ENCODE measurements at places on chromosomes 12 and 14. TPM values are rescaled to one million over a fixed set of nuclear protein-coding genes. Genes with fewer than 3 reads are reported as not detected.

Gene HOXC6
- total RNA-seq: 0.70 TPM

Gene CD163
- 33.2 TPM for total RNA-seq

Gene NPAS3
- 1.7 TPM for total RNA-seq

Gene RHEBL1
- not detected for total RNA-seq

DNA sequence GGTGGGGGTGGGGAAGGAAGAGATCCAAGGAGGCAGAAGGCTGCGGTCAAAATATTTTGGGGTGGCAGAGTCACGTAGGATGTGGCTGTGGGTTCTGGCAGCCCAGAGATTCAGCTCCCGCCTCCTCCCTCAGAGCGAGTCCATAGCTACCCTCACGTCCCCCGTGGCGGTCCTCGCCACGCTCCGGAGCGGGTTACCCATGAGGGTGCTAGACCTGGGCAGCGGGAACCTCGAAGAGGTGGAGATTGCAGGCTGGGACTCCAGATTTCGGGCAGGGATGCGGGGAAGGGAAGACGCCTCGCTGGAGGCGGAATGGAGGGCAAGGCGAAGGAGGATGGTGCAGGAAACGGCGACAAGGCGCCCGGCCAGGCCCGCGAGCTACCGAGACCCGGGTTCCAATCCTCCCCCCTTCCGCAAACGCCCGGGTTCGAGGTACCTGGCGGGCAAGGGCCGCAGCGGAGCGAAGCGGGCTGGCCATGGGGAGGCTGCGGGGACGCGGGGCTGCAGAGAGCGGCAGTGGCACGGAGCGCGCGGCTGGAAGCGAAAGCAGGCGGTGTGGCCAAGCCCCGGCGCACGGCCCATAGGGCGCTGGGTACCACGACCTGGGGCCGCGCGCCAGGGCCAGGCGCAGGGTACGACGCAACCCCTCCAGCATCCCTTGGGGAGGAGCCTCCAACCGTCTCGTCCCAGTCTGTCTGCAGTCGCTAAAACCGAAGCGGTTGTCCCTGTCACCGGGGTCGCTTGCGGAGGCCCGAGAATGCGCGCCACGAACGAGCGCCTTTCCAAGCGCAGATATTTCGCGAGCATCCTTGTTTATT is 46.2 kb downstream of the BCAT1 start:
- H3K27ac ChIP-seq: peak overlapping the region; percentile 47
- peak overlapping the region; percentile 36 for H3K4me3 ChIP-seq
- H3K27me3 ChIP-seq: no peaks in the 10 kb centered on the region
- no peaks in the 10 kb centered on the region for H3K4me1 ChIP-seq

DNA sequence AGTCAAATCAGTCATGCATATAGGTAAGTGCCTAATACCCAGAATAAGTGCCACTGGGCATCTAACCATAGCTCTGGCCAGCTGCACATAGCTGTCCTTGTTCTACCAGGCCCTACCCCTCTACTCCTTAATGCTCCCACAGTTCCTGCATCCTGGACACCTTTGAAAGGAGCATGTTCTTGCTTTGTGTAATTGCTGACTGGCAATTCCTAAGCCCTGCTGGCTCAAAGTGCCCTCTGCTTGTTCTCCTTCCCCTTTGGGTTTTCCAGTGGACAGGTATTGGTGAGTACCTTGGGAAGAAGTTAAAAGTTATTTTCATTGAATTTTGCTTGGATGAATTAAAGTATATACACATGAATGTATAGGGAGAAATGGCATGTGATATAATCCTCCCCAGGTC is 516.4 kb downstream of the ETNK1 start:
- no peaks in the 10 kb centered on the region for H3K36me3 ChIP-seq
- H3K27ac ChIP-seq: no peak overlapping the region
- H3K4me3 ChIP-seq: no peak overlapping the region
- H3K4me1 ChIP-seq: no peaks in the 10 kb centered on the region
- DNase-seq: no peak
- no peaks in the 10 kb centered on the region for H3K27me3 ChIP-seq

DNA sequence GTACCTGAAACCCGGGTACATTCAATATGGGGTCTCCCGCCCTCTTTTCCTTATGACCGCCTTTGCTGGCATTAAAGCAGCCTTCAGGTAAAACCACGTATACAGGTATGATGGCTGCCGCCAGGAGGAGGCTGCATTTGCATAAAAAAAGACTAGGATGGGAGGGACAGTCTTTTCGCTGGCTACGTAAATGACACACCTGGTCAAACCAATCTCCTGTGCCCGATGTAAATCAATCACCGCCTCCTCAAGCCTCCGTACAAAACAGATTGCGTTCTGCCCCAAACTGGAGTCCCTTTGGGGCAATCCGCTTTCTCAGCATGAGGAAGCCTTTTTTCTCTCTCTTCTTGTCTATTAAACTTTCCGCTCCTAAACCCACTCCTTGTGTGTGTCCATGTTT is 8.1 kb upstream of the ALDH1L2 start:
- H3K27me3 ChIP-seq: no peaks in the 10 kb centered on the region
- no peaks in the 10 kb centered on the region for H3K36me3 ChIP-seq
- H3K27ac ChIP-seq: no peak overlapping the region
- no peak for DNase-seq

- no peak for DNase-seq
- no peak overlapping the region for H3K4me3 ChIP-seq
- H3K36me3 ChIP-seq: no peaks in the 10 kb centered on the region
- no peaks in the 10 kb centered on the region for H3K27me3 ChIP-seq
- H3K4me1 ChIP-seq: peaks cover 19% of the 10 kb centered on the region
Observed at GRCh38 chr12:96368233-96368632, 32.0 kb downstream of the CDK17 start.

DNA sequence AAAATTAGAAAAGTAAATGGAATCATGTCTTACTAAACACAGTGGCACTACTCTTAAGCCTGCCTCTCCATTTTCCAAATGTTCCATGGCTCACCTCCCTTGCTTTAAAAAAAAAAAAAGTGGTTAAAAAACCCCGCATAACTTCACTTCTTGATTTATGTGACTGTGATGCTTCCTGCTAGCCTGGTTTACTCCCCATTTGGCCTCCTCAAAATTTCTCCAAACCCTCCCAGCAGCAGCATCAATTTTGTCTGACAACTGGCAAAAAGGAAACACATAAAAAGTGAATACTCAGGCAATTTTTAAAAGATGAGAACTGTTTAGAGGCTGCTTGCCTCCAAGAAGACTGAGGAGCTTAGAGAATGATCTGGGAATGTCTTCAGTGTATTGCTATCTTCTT is 17.8 kb upstream of the EGLN3 start:
- no peak for DNase-seq
- H3K27me3 ChIP-seq: no peaks in the 10 kb centered on the region
- no peak overlapping the region for H3K27ac ChIP-seq
- no peaks in the 10 kb centered on the region for H3K36me3 ChIP-seq
- no peak overlapping the region for H3K4me3 ChIP-seq
- no peaks in the 10 kb centered on the region for H3K4me1 ChIP-seq

GRCh38 chr14:68741477-68741791 is 51.4 kb downstream of the ZFP36L1 start:
- H3K36me3 ChIP-seq: no peaks in the 10 kb centered on the region
- no peak overlapping the region for H3K27ac ChIP-seq
- DNase-seq: no peak
- H3K27me3 ChIP-seq: no peaks in the 10 kb centered on the region
- H3K4me3 ChIP-seq: no peak overlapping the region

All from Peyer's patch (tissue), 4 donors.